ENCODE measurements at places on chromosomes 7 and 10.

- no peak for DNase-seq
These were observed 84.2 kb downstream of the CDK6 start for GRCh38 chr7:92751902-92752901.

DNA sequence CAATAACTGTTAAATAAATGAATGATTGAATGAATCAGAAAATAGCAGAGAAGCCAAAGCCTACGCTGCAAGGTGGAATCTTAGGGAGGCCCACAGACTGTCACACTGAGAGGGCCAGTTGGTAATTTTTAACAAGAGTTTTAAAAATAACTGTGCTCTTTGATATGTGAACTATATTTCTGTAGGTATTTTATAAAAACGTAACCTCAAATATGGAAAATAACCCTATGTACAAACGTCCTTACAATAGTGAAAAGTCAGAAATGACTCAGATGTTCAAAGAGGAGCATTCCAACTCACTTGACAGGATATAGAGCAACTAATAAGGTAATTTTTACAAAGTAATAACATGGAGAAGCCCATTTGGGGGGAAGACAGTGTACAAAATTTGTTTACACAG, 18.9 kb upstream of the TMEM273 start:
- DNase-seq = no peak

DNA sequence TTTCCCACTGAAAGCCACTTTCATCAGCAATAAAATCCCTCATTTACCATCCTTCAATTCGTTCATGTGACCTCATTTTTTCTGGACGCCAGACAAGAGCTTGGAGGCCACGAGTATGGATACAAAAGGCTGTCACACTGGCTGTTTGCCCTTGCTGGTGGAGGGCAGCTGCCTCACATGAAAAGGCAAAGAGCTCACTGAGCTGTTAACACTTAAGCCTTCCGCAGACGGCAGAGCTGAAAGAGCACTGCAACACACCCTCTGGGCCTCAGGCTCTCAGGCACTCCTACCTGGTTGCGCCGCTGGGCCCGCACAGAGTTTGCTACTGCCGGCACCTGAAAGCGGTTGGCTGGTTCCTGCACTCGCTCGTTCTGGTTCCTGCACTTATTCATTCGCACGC, 193.5 kb downstream of the CFTR start:
- no peak for DNase-seq

- DNase-seq = no peak
These were observed 24.8 kb downstream of the JCAD start for GRCh38 chr10:30034433-30035137.

- no peak for DNase-seq
These were observed 103.9 kb downstream of the CRPPA start for GRCh38 chr7:16317406-16317805.

DNA sequence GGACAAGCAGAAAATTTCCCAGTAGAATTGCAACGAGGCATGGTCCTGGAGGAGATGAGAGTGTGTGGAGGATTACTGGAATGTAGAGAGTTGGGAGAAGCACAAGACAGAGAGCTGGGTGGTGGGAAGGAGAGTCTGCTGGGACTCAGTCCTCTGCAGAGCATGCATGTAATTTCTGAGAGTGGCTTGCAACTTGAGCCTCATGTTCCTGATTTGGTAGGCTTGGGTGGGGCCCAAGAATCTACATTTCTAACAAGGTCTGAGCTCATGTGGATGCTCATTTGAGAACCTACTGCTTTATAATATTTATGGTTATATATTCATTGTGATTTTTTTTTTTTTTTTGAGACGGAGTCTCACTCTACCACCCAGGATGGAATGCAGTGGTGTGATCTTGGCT, 317.9 kb upstream of the COBL start:
- DNase-seq = no peak

DNA sequence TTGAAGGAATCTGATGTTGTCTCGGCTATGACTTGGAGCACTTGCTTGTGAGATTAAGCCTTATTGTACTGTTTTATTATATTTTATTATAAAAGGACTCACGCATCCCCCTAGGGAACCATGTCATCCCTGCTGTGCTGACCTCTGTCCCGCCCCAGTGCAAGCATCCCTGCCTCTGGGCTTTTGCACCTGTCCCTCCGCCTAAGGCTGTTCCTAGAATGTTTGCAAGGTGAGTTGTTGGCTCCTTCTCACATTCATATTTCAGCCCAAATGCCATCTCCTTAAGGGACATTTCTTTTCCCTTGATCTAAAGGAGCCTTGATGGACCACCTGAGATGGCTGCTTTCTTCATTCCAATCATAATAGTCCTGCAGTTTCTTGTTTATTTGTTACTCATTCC, 236.9 kb upstream of the IGFBP3 start:
- DNase-seq = no peak

- no peak for DNase-seq
These were observed 34.5 kb upstream of the TAC1 start for GRCh38 chr7:97697396-97697795.

DNA sequence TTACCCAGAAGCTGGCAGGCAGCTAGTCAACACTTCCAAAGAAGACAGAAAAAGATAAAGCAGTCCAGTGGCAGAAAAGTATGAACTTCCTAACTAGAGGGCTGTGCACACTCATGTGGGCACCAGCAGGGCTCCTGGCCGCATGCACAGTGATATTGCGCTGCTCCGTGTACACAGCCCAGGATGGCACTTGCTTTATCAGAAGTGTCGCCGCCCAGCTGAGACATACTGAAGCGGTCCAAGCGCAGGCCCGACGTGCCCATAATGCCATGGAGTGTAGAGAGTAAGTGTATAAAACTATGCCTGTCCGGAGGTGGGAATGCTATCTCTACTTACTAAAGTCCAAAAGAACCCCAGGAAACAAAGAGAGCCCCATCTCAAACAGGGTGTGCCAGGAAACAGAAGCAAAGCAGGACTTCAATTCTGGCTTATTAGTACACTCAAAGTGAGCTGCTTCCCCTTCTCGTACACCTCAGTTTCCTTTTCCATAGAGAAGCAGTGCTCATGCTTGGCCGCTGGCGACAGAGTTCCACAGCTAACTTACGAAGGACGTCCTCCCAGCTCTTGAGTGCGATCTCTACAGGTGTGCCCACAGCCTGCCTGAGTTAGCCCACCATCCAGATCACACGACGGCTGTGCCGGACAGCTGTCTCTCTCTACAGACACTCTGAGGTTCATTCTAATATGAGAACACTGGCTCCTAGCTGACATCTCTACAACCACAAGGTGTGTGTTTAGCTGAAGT, 234.3 kb downstream of the COBL start:
- DNase-seq = no peak

DNA sequence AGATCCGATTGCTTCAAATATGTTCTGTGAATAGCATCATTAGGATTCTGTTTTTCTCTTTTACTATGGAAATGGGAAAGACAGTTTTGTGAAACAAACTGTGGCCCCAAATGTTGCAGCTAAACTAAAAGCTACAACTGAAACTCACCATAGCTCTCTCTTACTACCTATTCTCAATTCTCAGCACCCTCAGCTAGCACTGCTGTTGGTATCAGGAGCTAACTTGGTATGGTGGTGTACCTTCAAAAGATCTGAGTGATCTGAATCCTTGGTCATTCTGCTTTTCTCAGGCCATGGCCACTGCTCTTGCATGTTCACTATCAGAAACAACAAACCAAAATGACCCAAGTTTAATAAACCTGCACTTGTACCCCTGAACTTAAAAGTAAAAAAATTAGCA, 1208.0 kb downstream of the SORCS1 start:
- DNase-seq = no peak

DNA sequence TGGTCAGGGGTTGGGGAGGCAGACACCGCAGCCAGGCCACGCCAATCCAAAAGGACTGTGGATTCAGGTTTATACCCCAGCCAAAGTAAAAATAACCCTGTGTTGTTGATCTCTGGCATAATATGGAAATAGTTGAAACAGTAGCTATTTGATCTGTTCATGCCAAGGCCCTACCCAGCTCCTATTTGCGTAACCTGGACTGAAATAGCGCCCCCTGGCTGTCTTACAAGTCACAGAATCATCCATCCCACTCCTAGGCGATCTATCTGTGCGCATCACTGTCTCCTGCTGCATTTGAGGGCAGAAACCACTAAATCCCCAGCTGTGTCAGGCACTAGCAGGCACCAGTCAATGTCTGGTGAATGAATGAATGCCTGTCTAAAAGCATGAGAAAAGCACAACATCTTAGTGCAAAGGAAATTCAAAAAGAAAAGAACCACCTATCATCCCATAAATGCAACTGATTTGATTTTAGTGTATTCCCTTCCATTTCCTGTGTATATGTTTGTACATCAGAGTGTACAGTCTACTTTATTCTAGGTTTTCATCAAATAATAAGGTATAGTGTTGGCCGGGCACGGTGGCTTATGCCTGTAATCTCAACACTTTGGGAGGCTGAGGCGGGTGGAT, 160.0 kb downstream of the SLIT1 start:
- peak; percentile 39 for DNase-seq

GRCh38 chr10:21285742-21286331, 239.6 kb downstream of the SKIDA1 start:
- no peak for DNase-seq

DNA sequence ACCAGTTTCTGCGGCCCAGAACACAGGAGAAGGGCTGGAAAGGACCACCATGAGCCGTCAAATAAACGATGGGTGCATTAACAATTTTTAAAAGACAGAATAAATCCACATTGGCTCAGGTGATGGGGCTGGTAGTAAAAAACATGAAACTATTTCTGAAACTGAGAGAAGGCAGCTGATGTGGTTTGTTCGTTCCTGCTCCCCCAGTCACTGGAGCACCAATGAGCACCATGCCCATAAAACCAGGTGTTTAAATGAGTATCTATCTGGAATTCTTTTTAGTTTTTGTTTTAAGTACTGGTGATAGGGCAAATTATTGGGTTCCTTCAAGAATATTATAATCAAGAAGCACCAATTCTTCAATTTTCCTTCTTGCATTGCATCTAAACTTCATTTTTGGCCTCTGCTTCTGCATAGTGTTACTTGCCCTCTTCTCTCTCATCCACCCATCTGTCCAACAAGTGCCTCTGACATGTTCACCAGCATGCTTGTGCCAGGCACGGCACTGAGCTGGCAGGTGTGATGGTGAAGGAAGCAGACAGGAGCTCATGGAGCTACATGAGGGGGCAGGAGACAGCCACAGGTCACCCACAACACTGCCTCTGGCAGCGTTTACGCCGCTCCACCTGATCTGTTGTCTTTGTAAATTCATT, 65.5 kb downstream of the LARP4B start:
- DNase-seq = no peak

DNA sequence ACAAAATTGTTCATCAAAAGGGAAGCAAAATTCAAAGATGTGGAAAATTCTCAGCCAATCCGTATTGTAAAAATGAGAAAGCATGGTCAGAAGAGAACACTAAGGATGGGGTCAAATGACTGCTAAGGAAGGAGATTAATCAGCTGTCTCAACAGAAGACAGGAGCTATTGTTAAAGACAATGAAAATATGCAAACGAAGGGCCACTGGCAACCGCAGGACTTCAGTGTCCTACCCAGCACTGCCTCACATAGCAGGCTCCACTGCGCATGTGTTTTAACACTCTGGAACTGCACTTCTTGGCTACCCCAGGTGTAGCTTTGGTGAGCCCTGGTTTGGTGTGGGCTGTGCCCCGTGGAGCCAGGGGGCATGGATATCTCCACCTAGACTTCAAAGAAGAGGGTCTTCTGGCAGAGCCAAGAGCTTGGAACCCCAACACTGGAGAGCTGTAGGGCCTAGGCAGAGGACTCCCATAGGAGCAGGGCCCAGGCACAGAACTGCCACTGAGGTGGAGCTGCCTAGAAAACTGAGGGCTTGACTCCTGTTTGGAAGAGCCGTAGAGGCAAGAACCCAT, 176.2 kb upstream of the GDF10 start:
- no peak for DNase-seq

DNA sequence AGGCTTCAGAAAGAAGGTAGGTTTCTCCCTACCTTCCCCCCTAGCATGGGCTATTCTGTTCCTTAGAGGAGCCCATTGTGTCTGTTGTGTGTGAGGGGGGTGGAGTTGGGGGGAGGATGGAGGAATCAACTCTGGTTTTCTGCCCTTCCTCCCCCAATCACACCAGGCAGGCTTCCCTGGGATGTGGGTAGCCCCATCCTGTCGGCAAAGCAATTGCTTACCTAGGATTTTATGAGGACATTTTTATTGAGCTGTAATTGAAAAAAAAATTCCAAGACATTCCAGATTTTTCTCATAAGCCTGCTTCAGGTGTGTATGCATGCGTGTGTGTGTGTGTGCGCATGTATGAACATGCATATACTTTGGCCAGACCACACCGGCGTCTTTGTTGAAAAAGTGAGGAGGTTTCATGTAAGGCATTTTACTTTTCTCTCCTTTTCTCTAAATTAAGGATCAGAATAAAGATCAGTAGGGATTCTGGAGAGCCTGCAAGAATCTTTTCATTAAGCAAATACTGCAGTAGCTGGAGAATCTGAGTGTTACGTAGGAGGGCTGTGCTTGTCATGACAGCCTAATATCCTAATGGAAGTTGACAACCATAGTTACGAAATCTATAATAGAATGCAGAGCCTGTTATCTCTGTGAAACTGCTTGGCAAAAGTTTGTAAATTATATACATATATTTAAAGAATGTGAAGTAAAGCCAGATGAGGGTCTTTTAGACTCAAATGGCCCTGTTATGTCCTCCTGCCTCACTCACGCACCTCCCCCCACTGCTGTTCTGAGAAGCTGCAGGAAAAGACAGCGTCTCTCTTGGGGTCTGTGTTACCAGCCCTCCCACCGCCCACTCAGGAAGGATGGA, 27.3 kb upstream of the SAMD8 start:
- DNase-seq = no peak

- no peak for DNase-seq
These were observed 222.6 kb downstream of the MAD1L1 start for GRCh38 chr7:2010101-2010500.

DNA sequence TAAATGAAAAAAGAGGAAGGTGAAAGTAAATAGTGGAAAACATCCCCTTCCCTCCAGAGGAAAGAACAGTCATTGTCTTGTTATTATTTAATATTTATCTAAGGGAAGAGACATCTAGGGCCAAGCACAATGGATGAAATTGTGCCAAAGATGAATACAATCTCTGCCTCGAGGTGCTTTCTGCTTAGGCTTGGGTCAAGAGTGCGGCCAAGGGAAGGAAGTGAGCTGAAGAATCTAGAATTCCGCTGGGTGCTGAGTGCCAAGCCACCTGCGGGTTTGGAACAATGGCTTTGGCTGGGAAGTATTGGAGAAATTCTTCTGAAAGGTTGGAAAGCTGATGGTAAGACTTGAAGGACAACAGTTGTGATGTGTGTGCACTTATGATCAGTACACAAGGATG, 531.3 kb upstream of the FZD8 start:
- no peak for DNase-seq

- DNase-seq = no peak
These were observed 286.2 kb upstream of the VWC2 start for GRCh38 chr7:49486974-49487829.

GRCh38 chr7:12322903-12323300, 80.8 kb downstream of the VWDE start:
- no peak for DNase-seq

Data from activated CD4-positive, alpha-beta T cell treated with anti-CD3 and anti-CD28 coated beads, Interleukin-2, amount 50 U/mL, for 4 hours (primary cell).